ENCODE measurements at places on chromosomes 7 and 10.

- DNase-seq: no peak
Observed at GRCh38 chr10:26331371-26331770, 106.8 kb upstream of the APBB1IP start.

- DNase-seq: no peak
Observed at GRCh38 chr7:100176096-100177044, 811 bp downstream of the GPC2 start.

- DNase-seq: no peak
Observed at GRCh38 chr10:29105516-29106215, 183.2 kb upstream of the LYZL1 start.

GRCh38 chr7:127847641-127848040, 183.6 kb downstream of the LRRC4 start:
- DNase-seq: no peak

DNA sequence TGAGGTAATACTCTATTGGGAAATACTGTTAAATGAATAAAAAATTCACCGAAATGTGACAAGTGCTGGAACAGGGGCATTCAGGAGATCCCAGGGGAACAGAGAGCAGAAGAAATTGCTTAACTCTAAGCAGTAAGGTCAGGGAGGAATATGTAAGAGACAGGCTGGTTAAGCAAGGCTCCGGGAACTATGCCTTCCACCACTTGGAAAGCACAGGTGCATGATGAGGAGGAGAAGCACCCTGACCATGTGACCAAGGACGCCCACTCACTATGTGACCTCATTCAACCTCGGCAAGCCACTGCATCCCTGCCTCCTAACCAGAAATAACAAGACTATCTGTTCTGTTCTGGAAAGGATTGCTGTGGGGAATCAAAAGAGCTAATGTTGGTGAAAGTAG, 218.4 kb downstream of the ELMO1 start:
- no peak for DNase-seq

DNA sequence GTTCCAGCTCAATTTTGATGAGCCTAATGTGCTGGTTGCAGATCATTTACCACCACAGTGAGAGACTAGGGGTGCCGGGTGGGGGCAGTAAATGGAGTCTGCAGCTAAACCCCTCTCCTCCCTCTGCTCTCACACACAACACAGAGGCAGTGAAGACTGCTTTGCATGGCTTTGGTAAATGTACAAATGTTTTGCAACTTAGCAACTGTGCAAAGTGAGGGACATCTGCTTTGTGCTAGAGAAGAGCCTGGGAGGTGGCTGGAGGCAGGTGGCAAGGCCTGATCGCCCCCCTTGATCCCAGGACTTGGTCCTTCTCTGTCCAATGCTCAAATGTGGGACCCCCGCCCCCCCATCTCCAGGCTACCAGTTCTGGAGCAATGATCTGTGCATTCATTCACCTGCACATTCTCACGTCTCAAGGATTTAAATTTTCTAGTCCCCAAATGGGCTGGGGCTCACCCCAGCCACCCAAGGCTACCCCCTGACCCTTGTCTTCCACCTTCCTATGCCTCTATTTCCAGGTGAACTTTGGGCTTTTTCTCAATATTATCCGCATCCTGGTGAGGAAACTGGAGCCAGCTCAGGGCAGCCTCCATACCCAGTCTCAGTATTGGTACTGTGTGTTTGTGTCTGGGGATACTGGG, 11.6 kb downstream of the GHRHR start:
- DNase-seq: no peak

DNA sequence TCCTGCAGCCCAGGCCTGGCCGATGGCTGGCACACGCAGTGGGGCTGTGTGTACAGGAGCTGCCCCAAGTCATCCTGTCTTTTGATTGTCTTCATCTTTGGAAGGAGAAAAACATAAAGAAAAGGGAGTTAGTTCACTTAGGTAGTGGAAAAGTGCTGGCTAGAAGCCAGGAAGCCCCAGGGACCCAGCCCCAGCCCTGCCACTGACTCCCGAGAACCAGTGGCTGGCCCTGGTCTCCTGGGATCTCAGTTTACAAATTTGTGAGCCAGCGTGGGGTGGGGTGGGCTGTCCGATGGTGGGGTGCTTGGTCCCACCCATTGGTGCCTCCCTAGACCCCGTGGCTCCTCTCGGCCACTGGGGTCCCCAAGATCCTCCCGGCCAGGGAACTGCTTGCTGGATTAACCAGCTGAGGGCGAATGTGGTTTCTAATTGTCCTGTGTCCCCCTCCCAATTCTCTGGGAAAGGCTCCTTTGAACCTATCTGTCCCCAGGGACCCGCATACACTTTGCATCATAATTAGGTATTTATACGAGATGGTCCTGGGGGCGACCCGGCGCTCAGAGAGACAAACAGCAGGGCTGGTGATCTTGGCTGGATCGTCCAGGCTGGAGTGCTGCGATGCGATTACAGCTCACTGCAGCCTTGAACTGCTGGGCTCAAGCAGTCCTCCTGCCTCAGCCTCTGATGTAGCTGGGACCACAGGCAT, 16.3 kb upstream of the CHST12 start:
- no peak for DNase-seq

- no peak for DNase-seq
Observed at GRCh38 chr7:42096681-42097561, 140.1 kb downstream of the GLI3 start.

DNA sequence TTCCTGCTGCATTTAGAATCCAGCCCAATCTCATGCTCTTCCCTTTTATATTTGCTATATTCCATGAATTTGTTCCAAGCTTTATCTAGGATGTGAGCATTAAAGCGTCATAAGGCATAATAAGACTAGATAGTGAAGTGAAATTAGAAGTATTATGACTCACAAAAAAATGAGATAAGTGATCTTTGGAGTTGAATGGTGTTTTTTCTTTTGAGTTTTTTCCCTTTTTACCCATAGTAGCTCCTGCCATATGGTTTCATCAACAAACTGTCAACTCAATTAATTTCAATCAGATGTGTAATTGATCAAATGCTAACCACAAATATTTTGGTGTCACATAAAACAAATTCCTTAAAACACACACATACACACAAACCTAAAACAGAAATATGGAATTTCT, 17.0 kb downstream of the KLHDC10 start:
- no peak for DNase-seq

GRCh38 chr7:47578579-47579270, 3.2 kb downstream of the TNS3 start:
- DNase-seq: no peak

DNA sequence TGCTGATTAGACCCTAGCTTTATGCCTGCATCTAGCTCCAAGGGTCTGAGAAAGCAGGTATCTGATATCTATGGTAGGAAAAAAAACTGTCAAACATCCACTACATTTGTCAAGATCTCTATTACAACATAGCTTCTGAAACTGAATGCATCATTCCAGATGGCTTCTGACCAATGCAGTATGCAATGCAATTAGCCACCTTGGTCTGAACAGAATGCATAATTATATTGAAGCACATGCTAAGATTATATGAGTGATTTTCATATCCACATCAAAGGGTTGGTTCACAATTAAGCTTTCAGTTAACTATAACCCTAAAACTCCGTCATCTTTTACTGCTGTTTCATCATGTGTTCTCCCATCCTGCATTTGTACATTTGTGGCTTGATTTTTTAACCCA, 271.4 kb downstream of the POLR1F start:
- DNase-seq: no peak

DNA sequence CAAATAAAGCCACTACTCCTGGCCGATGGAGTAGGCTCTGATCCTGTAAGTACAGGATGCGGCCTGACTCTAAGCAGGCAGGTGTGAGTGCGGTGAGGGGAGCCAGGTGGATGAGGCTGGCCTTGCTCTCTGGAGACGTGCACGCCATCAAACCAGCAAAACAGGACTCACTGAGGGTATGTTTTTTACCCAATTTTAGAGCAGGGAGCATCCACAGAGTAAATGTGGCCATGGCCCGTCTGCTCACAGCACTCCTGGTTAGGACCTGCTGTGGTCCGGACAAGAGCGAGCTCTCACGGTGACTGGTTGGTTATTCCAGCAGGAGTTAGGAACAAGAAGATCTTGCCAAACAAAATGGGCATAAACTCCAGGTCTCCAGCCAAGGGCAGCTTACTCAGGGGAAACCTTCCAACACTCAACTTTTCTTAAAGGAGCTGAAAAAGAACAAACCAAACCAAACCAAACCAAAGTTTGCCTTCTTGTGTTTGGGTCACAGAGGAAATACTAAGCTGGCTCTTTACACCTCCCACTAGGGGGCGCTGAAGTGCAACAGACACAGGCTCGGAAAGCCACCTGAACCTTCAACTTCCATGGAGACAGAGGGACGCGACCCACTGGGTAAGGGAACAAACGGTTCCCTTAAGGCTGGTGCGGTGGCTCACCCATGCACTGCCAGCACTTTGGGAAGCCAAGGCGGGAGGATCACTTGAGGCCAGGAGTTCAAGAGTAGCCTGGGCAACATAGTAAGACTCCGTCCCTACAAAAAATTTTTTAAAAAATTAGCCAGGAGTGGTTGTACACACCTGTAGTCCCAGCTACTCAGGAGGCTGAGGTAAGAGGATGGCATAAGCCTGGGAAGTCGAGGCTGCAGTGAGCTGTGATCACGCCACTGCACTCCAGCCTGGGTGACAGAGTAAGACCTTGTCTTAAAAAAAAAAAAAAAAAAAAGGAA, 122.4 kb downstream of the CLEC2L start:
- DNase-seq: no peak

GRCh38 chr10:132862485-132863420, 76.8 kb upstream of the NKX6-2 start:
- no peak for DNase-seq

- DNase-seq: no peak
Observed at GRCh38 chr10:101011517-101012423, 12.2 kb downstream of the LZTS2 start.

DNA sequence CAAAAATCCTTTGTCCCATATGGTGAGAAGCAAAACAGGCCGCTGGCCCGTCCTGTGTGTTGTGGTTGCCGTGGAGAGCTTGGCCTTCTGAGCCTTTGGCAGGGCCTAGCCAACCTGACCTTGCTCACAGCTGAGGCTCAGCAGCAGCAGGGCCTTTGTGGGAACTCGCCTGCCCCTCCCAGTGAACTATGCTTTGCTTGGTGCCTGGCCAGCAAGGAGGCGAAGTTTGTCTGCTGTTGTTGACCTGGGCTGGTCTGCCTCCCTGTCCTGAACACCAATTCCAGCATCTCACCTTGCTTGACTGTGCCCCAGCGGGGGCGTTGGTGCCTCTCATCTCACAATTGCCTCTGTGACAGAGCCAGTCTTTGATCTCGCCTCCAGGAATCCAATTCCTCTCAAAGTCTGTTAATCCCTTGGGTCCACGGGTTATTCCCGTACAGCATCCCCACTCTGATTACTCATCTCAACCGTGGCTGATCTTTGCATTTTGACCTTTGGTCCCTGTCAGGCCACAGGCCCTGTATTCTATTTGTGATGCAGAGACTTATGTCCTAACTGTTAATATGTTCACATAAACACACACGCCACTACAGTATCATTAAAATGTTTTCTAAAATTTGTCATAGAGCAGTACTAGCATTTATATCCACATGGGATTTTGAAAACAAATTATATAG, 22.6 kb downstream of the EPDR1 start:
- no peak for DNase-seq

- no peak for DNase-seq
Observed at GRCh38 chr10:48238826-48239520, 35.5 kb downstream of the FRMPD2 start.

Measured in NCI-H524 treated with DMSO at 0.1 percent for 48 hours (cell line).